Endothelial cell (in vitro differentiated cells): ENCODE measurements at places on chromosomes 5 and 9. TPM values are rescaled to one million over a fixed set of nuclear protein-coding genes. Genes with fewer than 3 reads are reported as not detected.
A peak's percentile ranks its signal among the peaks of the same experiment; 100 is the strongest.

Gene SEMA5A
- 31.1 TPM for total RNA-seq

DNA sequence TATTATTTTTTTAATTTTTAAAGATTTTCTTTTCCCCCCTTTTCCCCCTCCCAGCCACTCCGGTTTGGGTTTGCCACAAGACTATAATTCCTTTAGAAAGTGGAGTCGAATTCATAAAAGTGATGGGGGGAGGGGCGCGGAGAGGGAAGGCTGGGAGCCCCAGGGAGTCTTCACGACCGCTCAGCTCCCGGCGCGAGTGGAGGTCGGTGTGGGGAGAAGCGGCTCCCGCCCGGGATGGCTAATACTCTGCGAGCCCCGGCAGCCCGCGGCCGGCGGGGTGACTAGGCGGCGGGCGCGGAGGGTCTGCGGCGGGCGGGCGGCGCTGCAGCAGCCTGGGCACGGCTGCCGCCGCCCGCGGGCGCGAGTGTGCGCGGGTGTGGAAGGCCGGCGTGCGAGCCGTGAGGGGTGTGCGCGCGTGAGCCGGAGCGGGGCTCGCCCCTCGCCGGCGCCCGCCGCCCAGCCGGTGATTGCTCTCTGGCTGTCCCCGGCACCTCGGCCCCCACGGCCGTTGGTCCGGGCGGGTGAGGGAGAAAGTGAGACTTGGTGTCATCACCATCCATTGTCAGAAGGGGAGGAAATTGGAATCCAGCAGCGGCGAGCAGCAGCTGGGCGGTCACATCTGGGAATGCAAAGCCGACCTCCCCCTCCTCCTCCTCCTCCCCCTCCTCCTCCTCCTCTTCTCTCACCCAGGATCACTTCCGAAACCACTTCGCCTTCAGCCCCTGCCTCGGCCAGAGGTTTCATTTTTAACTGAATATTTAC lies at the start of gene PARP8:
PARP8 (plus strand) TSS at position 377 of the 762 bp plus-strand sequence. CDS start 459 bp downstream, outside the sequence.
- DNase-seq, result peak; percentile 56

GRCh38 chr5:56206126-56206910 lies 26.8 kb downstream of the ANKRD55 start:
- DNase-seq, result no peak

Gene GRIN3A
- total RNA-seq, result 27.8 TPM

Gene DMRT3
- not detected for total RNA-seq

Gene HRCT1
- 0.87 TPM for total RNA-seq

Gene THBS4
- 3.0 TPM for total RNA-seq

Gene LECT2
- not detected for total RNA-seq

DNA sequence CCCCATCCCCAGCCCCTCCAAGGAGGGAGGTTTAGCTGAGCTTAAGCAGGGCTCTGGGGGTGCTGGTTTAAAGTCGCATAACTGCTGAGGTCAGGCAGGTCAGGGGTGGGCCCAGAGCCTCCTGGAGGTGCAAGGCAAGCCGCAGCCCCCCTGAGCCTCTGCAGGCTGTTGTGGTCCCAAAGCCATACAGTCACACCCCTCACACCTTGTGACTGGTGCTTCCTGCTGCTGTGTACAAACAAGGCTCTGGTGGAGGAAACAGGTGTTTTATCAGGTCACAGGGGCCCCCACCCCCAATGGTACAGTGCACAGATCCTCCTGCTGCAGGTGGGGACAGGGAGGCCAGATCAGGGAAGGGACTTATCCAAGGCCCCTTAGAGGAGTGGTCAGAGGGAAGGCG lies 8.0 kb downstream of the TCF7 start:
- no peak for DNase-seq

DNA sequence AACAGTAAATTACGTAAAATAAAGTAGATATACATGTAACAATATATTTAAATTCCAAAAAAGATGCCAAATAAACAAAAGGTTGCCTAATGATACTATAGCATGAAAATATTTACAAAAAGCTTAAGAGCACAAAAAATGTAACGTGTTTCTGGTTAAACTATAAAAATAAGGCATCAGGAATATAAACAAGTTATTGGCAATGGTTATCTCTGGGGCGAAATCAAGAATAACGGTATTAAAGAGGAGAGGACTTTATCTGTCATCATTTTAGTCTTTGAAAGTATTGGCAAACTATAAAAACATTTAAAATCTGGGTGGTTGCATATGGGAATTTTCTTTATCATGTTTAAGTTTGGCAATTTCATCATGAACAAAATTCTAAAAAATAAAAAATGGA lies 1599.2 kb downstream of the MAT2B start:
- no peak for DNase-seq

Gene C5orf52
- not detected for total RNA-seq

DNA sequence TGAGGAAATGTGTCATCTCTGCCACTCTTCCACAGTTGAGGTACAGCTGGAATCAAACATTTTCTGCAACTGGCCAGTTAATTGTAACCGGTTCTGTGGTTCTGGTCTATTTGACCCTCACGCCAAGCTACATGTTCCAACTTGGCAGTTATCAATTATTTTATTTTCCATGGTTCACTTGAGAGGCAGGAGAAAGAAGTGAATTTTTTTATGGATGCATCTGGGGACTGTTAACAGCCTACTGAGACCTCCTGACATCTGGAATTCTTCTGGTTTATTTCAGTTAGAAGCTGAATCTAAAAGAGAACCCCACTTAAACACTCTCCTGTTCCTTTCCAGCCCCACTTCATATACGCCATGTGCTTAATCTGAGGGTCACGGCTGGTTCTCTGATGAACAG lies 372.3 kb downstream of the DNAH5 start:
- no peak for DNase-seq
